Globus pallidus (tissue), 1 donor: ENCODE measurements at places on chromosomes 7 and 10.
A peak's percentile ranks its signal among the peaks of the same experiment; 100 is the strongest.

DNA sequence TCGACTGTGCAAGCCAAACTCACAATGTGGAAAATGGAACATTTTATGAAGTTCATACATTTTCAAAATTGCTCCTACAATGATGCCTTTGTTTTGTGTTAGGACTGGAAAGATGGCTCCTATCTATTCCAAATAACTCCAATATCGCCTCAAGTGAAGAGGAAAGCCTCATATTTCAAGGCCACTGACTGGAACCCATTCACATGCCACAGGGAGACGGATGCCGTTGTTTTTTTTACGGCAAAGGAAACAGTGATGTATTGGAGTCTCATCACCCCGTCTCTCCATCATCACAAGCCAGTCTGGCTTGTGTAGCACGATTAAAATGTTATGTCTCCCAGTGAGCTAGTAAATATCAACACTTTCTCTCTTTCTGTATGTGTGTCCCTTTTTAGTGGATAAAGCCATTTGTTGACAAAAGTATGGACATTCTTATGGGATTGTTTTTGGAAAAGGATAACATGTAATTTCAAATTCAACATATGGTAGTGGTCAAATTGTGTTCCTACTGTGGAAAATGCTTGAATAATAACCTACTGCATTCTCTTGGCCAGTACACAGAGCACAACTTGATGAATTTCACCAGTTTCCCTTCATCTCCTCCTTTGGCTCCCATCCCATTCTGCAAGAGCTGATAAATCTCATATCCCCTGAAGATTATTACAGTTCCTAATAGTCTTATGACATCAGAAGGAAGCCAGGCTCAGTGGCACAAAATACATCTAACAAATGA, 109.5 kb upstream of the PITRM1 start:
- DNase-seq, result no peak

- DNase-seq, result no peak
Measured at GRCh38 chr7:95611224-95611623, 14.9 kb upstream of the PDK4 start.

DNA sequence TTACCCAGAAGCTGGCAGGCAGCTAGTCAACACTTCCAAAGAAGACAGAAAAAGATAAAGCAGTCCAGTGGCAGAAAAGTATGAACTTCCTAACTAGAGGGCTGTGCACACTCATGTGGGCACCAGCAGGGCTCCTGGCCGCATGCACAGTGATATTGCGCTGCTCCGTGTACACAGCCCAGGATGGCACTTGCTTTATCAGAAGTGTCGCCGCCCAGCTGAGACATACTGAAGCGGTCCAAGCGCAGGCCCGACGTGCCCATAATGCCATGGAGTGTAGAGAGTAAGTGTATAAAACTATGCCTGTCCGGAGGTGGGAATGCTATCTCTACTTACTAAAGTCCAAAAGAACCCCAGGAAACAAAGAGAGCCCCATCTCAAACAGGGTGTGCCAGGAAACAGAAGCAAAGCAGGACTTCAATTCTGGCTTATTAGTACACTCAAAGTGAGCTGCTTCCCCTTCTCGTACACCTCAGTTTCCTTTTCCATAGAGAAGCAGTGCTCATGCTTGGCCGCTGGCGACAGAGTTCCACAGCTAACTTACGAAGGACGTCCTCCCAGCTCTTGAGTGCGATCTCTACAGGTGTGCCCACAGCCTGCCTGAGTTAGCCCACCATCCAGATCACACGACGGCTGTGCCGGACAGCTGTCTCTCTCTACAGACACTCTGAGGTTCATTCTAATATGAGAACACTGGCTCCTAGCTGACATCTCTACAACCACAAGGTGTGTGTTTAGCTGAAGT, 234.3 kb downstream of the COBL start:
- DNase-seq, result no peak

- DNase-seq, result no peak
Measured at GRCh38 chr7:102834466-102834865, 78.3 kb upstream of the LRRC17 start.

DNA sequence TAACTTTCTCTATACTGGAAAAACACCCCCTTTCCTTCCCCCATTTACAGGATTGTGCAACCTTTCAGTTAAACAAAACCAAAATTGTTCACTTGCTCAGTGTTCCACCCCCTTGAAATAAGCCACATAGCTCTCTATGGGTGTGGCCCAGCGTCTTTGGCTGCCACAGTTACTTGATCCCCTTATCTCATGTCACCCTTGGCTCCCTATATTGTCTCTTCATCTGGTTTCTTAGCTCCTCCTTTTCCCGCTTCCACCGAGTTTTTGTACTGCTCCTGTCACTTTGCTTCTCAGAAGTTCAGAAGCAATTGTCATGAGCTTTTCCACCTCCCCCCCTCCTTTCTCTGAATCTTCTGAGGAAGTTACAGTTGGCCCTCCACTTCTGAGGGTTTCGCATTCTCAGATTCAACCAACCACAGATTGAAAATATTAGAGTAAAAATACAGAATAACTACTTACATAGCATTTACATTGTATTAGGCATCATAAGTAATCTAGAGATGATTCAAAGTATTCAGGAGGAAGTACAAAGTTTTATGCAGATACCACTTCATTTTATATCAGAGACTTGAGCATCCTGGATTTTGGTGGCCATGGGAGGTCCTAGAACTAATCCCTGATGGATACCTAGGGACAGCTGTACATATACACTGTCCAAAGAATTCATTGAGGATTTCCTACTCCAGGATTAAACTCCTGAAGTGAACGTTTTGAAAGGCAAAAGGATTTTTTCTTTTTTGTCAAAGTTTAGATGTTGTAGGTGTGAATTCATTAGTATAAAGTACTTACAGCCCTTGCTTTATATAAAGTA, 60.4 kb downstream of the ADD3 start:
- DNase-seq, result no peak

DNA sequence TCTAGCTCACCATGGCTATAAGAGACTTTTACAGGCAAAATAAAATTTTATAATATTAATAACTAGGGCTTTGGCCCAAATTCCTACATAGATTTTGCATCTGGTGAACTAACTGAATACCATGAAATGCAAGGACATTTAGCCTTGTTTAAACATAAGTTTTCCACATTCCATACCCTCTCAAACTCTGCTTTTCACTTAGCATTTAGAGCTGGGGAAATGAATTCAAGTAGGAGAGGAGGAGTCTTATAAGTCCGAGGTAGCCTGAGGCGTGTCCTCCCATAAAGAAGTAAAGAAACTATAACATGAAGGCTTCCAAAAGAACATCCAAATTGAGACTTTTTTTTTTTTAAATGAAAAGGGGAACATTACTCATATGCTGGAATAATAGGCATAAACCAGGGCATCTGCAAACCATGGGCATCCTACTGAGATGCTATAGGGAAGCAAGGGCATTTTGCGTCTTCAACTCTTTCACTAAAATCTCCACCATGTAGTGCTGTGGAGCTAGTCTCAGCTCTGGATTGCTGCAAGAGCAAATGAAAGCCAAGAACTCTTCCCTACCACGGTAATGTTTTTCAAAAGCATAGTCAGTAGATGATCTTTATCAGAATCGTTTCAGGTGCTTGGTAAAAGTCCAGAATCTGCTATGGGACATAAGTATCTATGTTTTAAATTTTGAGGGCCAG, 79.1 kb downstream of the PALS2 start:
- DNase-seq, result peak; percentile 15

DNA sequence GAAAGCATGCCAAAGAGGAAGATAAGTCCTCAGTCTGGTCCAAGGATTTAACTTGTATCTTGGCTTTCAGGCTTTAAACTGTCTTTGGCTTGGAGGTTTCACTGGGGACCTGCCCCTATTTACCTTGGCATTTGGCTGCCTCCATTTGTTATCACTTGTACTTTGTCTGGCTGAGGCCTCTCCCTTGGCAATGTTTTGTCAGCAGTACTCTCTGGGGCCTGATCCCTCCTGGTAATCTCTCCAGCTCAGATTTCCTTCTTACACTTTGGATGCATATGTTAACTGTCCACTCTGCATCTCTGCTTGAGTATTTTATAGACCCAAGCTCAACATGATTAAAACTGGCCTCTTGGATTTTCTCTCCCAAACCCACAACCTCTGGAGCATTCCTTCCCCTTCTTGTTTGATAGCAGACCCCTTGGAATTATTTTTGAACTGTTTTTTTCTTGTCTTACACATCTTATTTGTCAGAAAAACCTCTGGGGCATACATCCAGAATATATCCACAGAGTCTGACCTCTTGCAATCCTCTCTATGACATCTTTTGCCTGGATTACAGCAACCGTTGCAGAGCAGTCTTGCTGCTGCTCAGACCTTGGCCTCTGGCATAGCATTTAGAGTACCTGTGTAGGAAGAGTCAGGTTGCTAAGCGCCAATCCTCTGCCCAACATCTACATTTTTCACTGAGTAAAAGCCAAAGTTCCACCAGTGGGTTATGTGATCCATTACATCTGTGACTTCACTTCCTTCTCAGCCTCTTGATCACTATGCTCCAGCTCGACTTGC, 35.2 kb downstream of the ZNF487 start:
- no peak for DNase-seq

- DNase-seq, result peak; percentile 65
Measured at GRCh38 chr10:110746254-110746826, 102.2 kb downstream of the RBM20 start.

GRCh38 chr7:55304018-55304762, 60.9 kb upstream of the LANCL2 start:
- no peak for DNase-seq

GRCh38 chr7:77181734-77182133, 17.9 kb downstream of the FGL2 start:
- DNase-seq, result no peak

GRCh38 chr7:919924-920341, 34.5 kb downstream of the ADAP1 start:
- DNase-seq, result no peak

GRCh38 chr7:101134399-101134980, 7.6 kb downstream of the SERPINE1 start:
- DNase-seq, result no peak

- no peak for DNase-seq
Measured at GRCh38 chr7:70372768-70373515, 759.0 kb upstream of the GALNT17 start.

- no peak for DNase-seq
Measured at GRCh38 chr7:79515358-79515757, 61.9 kb upstream of the MAGI2 start.

DNA sequence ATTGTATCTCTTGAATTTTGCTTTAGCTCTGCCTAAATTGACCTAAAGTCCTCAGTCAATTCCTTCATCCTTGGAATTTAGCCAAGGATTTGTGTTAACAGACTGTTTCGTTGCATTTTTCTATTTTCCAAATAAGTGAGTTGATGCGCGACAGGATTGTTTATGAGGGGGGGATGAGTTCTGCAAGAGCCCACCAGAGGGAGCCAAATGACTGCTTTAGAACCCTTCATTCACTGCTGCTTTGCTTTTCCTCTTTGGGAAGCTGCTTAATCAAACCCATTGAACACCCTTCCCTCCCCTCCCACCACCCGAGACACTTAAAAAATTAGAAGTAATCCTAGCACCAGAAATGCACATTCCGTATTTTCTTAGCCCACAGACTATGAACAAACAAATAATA, 33.7 kb upstream of the PTF1A start:
- DNase-seq, result peak; percentile 77

DNA sequence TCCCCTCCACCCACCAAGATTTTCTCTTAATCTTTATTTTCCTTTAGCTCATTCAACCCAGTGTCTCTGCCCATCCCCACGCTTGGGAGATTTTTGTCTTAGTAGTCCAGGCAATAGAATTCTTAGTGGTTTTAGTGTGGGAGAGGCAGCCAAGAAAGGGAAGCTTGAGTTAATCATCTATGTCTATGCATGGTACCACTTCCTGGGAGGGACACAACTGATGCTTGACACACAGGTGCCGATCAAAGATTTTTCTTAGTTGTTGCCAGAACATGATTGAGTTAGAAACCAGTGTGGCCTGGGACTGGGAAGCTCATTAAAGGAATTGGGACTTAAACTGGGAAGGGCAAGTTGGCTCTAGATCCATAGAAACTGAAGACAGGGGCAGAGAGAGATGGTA, 3.1 kb downstream of the STRA8 start:
- no peak for DNase-seq

GRCh38 chr7:41786944-41787343, 84.1 kb upstream of the INHBA start:
- no peak for DNase-seq

GRCh38 chr10:74652664-74653063, 173.7 kb upstream of the KAT6B start:
- DNase-seq, result no peak

- no peak for DNase-seq
Measured at GRCh38 chr10:32169556-32169955, 113.3 kb upstream of the KIF5B start.

DNA sequence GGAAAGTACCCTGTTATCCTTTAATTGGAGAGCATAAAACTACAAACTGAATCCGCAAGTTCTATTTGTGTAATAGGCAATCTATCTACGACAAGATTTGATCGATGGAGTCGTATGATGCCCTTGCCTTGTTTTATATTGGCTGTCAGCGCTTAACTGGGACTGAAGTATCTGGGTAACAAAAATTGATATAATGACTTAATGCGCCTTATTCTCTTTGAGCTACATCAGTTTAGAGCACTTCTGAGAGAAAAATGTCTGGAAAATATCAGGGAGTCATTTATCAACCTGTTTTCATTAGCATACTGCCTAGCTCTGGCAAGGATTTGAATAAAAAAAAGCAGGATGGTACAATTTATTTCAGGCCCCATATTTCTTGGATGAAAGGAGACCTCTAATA, 262.1 kb downstream of the LRMDA start:
- no peak for DNase-seq

- no peak for DNase-seq
Measured at GRCh38 chr7:151951672-151952338, 4.4 kb upstream of the GALNTL5 start.

DNA sequence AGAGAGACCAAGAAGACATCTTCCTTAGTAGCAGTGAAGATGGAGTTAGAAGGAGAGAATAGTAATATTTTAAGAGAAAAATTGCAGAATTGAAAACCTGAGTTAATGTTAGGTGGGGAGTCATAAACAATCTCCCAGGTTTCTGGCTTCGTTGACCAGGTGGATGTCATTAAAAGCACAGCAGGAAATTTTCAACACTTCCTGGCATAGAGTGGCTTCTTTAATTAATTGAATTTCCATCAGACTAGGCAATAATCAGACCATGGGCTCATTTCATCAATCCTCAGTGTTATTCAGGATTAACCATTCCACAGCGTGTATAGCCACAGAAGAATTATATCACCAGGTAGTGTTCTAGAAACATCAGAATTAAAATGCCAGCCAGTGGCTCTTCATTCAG, 268.2 kb downstream of the CCDC3 start:
- no peak for DNase-seq

DNA sequence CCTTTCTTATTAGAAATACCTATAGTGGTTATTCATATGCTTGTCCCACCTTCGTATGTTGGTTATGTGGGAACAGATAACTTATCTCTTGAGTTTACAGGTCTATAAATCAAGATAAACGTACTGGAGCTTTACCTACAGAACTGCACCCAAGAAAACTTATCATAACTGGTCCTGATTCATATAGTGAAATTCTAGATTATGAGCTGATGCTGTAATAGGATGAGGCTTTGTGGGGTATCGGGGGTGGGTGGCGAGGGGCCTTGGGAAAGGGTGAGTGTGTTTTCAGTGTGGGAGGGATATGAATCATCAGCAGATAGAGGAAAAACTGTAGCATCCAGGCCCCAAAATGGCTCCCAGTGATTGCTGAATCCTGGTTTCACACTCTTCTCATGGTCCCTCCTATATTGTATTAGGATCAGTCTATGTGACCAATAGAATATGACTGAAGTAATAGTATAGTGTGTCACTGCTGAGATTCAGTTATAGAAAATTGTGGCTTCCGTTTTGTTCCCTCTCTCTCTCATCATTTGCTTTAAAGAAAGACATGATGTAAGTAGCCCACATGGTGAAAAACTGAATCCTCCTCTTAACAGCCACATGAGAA, 706.8 kb upstream of the LRRTM3 start:
- DNase-seq, result no peak
